Fibroblast of skin of scalp (primary cell): ENCODE measurements at places on chromosomes 4 and X.

GRCh38 chr4:85508654-85509053 lies 33.7 kb downstream of the ARHGAP24 start:
- no peak for DNase-seq

- peak; percentile 51 for DNase-seq
Observed at GRCh38 chr4:11196927-11197522, 231.7 kb downstream of the HS3ST1 start.

DNA sequence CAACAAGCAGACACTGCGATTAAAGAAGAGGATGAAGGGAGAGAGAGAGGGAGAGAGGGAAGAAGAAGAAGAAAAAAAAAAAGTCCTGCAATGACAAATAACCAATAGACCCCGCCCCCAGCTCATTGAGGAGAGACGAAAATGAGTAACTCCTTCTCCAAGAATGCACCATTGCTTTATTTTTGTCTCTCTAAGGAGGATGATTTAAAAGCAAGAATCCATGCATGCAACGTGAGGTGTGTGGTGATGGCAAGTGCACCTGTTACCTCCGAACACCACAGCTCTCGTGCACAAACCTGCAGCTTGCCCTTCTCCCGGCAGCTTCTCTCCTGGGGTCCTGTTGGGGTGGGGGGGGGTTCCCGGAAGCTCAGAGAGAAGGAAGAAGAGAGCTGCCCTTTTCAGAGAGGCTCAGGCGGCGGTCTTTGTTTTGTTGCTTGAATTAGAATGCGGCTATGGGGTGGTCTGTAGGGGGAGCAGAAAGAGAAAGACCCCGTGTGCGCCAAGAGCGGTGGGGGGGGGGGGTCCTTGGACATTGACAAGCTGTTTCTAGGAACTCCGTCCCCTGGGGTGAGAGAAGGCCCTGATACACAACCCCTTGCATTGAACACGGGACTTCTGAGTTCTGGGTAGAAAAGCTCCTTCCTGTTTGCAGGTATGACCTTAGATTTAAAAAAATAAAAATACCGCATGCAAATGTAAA lies 100.7 kb downstream of the CRLF2 start:
- DNase-seq, result no peak

DNA sequence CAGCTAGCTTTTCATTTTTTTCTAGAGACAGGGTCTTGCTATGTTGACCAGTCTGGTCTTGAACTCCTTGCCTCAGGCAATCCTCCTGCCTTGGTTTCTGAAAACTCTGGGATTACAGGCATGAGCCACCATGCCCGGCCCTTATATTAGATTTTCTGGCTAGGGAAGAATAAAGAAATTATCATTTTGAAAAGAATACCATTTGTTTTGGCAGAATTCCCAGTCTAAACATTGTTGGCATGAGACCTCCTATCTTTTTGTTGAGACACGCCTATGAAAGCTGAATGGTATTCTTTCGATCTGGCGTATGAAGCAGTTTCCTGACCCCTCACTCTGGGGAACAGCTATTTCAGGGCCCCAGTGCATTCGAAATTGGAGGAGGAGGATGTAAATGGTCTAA lies 107.0 kb downstream of the REPS2 start:
- peak; percentile 11 for DNase-seq

- no peak for DNase-seq
Observed at GRCh38 chr4:31984872-31985271, 1264.7 kb downstream of the PCDH7 start.

- peak; percentile 27 for DNase-seq
Observed at GRCh38 chr4:127007305-127007704, 625.5 kb upstream of the INTU start.

- peak; percentile 56 for DNase-seq
Observed at GRCh38 chr4:3729188-3729881, 36.9 kb upstream of the ADRA2C start.

DNA sequence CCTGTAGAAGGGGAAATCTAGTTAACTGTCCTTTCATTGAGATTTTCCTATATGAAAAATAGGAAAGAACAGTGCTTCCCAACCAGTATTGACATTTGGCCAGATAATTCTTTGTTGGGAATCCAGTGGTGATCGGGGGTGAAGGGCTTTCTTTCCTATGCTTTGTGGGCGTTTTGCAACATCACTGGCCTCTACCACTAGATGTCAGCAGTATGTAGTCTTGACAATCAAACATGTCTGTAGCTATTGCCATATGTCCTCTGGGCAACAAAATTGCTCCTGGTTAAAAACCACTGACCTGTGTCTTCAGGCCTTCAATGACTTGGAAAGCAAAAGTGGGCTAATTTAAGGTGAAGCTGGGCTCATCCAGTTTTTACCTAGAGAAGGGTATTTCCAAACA lies 658.5 kb downstream of the DACH2 start:
- DNase-seq, result peak; percentile 1

DNA sequence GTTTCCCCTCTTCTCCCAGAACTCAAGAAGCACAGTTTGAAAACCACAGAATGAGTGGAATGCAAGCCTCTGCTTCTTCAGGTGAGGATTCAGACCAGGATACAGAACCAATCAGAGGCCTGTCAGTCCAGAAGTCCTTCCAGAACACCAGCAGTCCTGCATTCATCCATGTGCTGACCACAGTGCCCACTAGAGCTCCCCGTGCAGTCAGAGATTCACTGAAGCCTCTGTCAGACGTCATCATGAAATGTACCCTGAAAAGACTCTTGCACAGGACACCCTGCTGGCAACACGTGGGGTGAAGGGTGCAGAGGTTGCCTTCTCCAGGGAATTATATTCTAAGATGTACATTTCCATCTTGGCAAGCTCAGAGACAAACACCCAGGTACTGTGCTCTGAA lies 75.9 kb upstream of the LSM6 start:
- DNase-seq, result no peak

GRCh38 chr4:139142087-139142486 lies 34.9 kb downstream of the ELF2 start:
- no peak for DNase-seq
